ENCODE measurements at places on chromosomes 11 and 22.

DNA sequence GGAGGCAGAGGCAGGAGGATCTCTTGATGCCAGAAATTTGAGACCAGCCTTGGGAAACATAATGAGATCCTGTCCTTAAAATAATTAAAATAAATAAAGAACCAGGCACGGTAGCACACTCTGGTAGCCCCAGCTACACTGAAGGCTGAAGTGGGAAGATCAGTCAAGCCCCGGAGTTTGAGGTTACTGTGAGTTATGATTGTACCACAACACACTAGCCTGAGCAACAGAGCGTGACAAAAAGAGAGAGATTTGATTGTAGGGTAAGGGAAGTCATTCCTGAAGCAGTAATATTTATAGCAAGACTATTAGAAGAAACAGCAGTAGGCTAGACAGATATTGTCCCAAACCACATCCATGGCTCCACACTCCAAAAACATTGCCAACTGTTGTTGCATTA lies 1408.4 kb upstream of the TENM4 start:
- no peak for DNase-seq

- no peak for DNase-seq
These were observed 34.2 kb downstream of the ELMOD1 start for GRCh38 chr11:107624983-107625684.

DNA sequence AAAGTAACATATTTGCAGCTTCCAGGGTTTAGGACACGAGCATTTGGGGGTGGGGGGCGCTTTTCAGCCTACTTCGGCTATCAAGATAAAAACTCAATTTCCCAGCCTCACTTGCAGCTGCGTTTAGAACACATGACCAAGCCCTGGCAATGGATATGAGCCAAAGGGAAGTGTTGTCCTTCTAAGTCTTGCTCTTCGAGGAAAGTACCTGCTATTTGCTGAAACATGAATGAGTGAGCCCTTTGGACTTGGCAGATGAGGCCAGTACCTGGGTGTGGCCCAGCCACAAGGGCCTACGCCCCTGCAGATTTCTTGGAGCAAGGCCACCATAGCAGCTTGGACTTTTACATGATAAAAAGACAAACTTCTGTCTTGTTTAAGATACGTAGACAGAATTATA lies 60.2 kb upstream of the SORL1 start:
- DNase-seq: no peak

GRCh38 chr11:78254268-78254667 lies 65.5 kb downstream of the USP35 start:
- no peak for DNase-seq

GRCh38 chr11:3121416-3121815 lies 43.7 kb downstream of the OSBPL5 start:
- DNase-seq: no peak

- no peak for DNase-seq
These were observed 72.6 kb upstream of the OR5AK2 start for GRCh38 chr11:56916162-56916561.

DNA sequence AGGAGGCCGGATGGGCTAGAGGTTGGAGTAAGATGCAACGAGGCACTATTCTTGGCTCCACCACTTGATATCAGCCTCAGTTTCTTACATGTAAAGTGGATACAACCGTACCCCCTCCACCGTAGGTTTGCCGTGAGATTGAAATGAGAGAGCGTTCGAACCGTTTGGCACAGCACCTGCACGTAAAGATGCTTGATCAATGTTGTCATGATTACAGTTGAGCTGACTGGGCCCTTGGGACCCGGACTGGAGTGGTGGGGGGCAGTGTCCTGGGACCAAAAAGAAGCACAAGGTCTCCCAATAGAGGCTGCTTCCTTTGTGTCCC lies 3.7 kb downstream of the APOC3 start:
- no peak for DNase-seq

- no peak for DNase-seq
These were observed 23.5 kb downstream of the FZD4 start for GRCh38 chr11:86931548-86932258.

- DNase-seq: no peak
These were observed 1375.9 kb upstream of the RAG2 start for GRCh38 chr11:37973941-37974340.

GRCh38 chr11:128929991-128930390 lies 12.7 kb downstream of the TP53AIP1 start:
- no peak for DNase-seq

DNA sequence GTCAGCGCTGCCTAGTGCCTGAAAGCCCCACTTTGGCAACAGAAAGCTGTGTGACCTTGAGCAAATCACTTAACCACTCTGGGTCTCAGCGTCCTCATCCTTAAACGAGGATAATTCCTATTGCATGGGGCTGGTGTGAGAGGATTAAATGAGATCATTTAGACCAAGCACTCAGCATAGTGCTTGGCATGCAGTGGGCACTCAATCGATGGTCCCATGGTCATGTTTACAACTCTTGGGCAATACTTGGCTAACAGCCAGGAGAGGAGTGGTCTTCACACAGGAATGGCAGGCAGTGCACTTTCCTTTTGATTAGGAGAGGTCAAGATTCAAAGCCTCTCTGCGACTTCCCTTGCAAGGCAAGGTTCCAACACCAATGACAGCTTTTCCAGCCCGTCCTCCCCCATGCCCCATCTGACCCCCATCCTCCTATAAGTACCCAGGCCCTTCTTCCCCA lies 14.1 kb downstream of the TNKS1BP1 start:
- DNase-seq: no peak

DNA sequence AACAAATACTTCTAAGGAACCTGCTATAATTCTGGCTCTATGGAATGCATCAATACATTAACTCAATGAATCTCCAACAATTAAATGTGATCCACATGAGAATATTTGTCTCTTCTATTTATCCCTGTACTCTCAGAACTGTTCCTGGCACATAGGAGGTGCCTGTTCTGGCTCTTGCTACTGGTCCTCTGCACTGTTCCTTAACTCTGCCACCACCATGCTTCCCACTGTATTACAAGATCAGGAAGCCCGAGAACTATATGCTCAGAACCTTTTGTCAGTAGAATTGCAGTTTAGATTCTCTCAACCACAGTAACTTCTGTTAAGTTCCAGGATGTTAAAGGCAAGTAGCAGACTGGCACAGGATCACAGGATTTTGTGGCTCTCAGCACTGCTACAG lies 376.3 kb upstream of the CCDC90B start:
- no peak for DNase-seq

- no peak for DNase-seq
These were observed 388.3 kb downstream of the TENM4 start for GRCh38 chr11:79052544-79052943.

- DNase-seq: no peak
These were observed 14.9 kb downstream of the DAGLA start for GRCh38 chr11:61694946-61695706.

- DNase-seq: no peak
These were observed 13.9 kb downstream of the MUC15 start for GRCh38 chr11:26558190-26558589.

- DNase-seq: no peak
These were observed 9.4 kb downstream of the CCDC188 start for GRCh38 chr22:20141186-20142077.

DNA sequence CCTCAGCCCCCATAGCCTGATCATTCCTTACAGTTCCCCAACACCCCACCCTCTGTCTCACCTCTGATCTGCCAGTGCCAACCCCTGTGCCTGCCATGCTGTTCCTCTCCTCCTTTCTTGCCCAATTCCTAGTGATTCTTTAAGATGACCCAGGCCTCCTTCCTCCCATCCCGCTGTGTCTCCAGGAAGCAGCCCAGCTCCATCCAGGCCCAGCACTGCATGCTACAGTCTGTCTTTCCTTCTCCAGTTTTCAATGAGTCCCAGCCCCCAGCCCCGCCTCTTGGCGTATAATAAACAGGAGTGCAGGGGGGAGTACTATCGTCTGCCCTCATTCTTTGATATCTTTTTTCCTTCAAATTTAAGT lies 12.3 kb downstream of the LTBP3 start:
- no peak for DNase-seq

DNA sequence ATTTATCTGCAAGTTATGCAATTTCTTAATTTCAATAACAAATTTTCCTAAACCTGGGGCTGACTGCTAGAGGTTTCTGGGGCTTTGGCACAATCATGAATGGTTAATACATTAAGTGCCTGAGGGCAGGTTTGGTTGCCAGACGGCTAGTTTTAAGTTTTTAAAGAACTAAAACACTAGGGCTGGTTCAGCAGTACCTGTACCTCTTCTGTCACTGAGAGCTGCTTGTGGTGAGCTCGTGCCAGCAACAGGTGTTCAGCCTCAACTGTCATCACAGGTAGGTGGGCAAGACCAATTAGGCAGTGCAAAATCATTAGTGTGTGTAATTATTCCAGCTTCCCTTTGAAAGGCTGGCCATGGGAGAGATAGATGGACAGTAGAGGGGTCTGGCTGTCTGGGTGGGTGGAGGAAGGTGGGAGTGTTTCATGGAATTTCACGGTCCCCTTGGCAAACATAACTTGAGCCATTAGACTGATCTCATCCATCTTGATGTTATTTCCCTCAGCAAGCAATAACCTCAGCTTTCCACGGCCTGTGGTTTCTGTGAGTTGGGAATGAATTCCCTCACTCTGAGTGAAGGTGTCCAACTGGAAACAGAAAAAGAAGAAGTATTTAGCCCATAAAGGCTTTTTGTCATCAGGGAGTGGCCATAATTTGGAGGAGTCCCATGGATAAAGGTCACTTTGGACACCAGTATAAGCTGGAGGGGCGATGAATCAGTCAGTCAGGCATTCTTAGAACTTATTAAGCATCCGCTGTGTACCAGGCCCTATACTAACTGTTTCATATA lies 114.8 kb downstream of the SNX19 start:
- no peak for DNase-seq

DNA sequence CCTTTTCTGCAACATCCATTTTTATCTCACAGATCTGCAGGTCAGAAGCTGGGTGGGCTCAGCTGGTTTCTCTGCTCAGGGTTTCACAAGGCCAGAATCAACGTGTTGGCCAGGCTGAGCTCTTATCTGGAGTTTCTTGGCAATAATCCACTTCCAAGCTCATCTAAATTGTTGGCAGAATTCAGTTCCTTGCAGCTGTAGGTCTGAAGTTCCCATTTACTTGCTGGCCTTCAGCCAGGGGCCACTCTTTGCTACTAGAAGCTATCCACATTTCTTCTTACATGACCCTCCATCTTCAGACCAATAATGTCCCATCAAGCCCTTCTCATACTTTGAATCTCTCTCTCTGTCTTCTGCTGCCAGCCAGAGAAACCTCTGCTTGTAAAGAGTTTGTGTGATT lies 103.5 kb downstream of the WNT11 start:
- no peak for DNase-seq

DNA sequence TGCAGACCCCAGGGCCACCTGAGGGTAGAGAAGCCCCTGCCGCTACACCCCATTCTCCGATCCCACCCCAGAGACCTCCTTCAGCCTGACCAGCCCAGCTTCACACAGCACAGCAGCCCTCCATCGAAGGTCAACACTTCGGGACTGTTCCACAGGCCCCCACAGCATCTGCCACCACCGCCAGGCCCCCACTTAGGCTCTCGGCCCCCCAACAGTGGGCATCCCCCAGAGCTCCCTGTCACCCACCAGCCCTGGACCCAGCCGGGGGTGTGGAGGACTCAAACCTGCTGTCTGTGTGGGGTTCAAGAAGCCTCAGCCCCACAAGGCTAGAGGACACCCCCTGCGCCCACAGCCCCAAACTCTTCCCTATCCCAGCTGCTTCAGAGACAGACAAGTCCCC lies 6.2 kb downstream of the SBF1 start:
- no peak for DNase-seq

DNA sequence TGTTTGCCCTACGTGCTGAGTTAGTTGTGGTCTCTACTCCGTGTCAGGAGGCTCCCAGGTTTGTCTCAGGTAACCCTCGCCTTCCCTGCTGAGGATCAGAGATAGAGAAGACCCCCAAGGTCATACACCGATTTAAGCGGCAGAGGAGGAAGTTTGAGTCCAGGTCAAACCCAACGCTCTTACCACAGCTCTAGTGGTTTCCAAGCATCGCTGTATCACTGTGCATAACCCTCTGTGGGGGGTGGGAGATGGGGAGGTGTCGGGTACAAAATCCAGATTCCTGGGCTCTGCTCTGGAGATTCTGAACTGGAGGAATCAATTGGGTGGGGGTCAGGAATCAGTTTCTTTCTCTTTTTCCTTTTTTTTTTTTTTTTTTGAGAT lies 627 bp downstream of the DNAJC4 start:
- no peak for DNase-seq

GRCh38 chr11:86671531-86672006 lies 847 bp downstream of the ME3 start:
- no peak for DNase-seq

GRCh38 chr11:81331611-81332235 lies 1401.9 kb downstream of the FAM181B start:
- DNase-seq: no peak

- DNase-seq: no peak
These were observed 220.6 kb downstream of the NAV2 start for GRCh38 chr11:19933132-19933735.

DNA sequence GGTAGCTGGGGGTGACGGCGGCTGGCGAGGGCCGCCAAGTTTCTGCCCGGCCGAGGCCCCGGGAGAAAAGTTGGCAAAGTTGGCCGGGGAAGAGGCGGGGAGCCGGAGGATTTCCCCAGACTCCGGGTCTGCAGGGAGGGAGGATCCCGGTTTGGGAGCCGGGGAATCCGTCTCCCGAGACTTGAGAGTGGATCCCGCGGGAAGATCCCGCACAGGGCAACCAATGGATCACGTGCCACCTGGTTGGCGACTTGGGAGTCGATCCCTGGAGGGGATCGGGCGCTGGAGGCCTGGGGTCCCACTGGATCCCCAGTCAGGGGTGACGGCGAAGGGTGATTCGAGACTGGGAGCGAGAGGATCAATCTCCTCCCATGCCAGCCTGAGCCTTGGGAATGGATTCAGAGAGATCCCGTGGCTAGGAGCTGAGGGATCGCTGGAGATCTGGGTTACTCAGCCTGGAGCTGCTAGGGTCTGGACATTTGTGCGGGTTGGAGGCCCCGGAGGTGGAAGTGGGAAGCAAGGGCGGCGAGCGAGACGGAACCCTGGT lies 394 bp downstream of the KIAA1671 start:
- DNase-seq: no peak

DNA sequence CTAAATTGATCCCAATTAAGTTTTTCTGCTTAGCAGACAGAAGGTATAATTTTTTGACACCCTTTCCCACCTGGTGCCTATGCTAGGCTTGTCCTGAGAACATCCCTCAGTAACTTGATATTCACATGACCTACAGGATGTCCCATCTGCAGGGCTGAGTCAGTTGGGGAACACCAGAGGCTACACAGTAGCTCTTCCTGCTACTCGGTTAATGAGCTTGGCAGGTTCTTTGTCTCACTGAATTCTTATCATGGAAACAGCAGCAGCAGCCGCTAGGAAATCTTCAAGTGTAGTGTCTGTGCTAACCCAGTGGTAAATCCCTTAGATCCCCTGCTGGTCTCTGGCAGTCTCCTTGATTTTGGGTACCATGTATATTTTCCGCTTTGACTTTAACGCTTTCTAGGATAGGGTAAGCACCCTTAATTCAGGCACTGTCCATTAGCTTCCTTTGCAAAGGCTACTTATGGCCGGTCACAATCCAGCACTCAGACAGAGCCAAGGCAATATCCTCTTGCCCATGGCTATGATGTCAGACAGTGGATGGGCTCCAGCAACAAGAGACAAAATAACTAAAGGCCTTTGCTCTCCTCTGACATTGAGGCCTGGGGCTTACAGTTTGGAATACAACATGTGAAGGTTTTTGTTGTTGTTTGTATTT lies 8.5 kb downstream of the MRPL16 start:
- DNase-seq: no peak
